ENCODE measurements at places on chromosomes 4 and X. TPM values are rescaled to one million over a fixed set of nuclear protein-coding genes. Genes with fewer than 3 reads are reported as not detected.

Gene TLR10
- total RNA-seq: 0.08 TPM

Gene ADGRG2
- 0.58 TPM for total RNA-seq

Gene OTUD6A
- total RNA-seq: not detected

Gene CLCN5
- 3.6 TPM for total RNA-seq

Gene TIGD4
- total RNA-seq: 0.16 TPM

Gene UGT2B11
- not detected for total RNA-seq

Gene NMU
- 2.8 TPM for total RNA-seq

Gene DSPP
- not detected for total RNA-seq

Gene DGKK
- total RNA-seq: not detected

Gene OTC
- total RNA-seq: not detected

Gene FGF2
- 3.1 TPM for total RNA-seq

Gene FGG
- total RNA-seq: not detected

Gene RTL5
- total RNA-seq: 0.90 TPM

Gene DCLK2
- 6.5 TPM for total RNA-seq

Gene TLR2
- total RNA-seq: not detected
